Activated CD4-positive, alpha-beta T cell treated with anti-CD3 and anti-CD28 coated beads for 1 hour (primary cell): ENCODE measurements at places on chromosomes 13 and 19.

GRCh38 chr19:35818445-35818844, 5.8 kb upstream of the PRODH2 start:
- no peak for DNase-seq

DNA sequence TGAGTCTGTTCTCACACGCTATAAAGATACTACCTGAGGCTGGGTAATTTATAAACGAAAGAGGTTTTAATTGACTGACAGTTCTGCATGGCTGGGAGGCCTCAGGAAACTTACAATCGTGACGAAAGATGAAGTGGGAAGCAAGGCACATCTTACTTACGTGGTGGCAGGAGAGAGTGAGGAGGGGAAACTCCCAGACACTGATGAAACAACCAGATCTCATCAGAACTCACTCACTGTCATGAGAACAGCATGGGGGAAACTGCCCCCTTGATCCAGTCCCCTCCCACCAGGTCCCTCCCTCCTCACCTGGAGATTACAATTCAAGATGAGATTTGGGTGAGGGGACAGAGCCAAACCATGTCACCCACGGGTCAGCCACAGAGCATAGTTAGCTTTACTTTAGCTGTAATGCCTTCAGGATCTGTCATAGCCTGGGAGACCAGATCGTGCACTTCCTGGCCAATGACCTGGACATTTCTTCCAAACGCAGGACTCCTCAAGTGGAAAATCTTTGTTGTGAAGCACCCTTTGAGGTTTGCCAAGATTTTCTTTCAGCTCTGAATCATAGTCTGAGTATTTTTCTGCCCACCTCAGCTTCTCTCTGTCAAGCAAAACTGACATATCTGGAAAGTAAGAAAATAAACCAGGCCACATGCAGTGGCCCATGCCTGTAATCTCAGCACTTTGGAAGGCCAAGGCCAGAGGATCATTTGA, 25.2 kb upstream of the HIF3A start:
- DNase-seq = no peak

DNA sequence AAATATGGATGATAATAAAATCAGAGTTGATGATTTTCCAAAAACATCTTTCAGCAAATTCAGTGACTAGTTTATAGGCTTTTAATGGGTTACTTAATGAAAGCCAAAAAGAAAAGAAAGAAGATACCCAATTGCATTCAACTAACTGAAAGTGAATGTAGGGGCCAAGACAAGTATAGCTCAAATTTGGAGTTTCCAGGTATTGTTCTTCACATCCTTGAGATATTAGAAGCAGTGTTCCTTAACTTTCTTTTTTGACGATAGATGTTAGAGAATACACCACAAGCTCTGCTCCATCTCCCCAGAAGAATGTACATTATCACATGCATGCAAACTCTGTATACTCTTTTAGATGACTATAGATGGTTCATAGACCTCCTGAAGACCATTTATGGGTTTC, 43.6 kb downstream of the PDS5B start:
- no peak for DNase-seq

DNA sequence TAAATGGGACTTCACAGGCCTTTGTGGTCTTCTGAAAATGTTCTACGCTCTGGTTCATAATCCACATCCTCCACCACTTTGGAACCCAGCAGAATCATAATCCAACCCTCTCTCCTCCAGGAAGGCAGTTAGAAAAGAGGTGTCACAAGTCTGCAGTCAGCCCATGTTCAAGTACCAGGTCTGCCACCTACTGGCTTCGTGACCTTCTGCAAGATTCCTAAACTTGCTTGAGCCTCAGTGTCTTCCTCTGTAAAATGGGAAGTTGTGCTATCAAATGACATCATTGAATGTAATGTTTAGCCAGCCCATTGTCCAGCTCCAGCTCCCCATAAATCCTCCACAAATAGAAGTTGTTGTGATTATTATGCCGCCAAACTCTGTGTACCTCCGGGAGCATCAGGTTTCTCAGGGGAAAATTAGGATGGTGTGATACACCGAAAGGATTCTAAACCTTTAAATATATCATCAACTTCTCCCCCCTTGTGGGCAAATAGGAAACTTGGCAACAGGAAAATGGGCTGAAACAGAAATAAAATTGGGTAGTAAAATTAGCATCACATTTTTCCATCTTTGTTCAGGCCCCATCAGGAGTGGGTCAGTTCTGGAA, 109.7 kb downstream of the NUFIP1 start:
- no peak for DNase-seq

GRCh38 chr19:50803633-50804419, 13.6 kb downstream of the ACP4 start:
- no peak for DNase-seq

- DNase-seq = no peak
Measured at GRCh38 chr19:50434525-50434924, 1.8 kb downstream of the MYBPC2 start.

GRCh38 chr19:58279925-58280316, 1.2 kb downstream of the ZNF8 start:
- DNase-seq = no peak

DNA sequence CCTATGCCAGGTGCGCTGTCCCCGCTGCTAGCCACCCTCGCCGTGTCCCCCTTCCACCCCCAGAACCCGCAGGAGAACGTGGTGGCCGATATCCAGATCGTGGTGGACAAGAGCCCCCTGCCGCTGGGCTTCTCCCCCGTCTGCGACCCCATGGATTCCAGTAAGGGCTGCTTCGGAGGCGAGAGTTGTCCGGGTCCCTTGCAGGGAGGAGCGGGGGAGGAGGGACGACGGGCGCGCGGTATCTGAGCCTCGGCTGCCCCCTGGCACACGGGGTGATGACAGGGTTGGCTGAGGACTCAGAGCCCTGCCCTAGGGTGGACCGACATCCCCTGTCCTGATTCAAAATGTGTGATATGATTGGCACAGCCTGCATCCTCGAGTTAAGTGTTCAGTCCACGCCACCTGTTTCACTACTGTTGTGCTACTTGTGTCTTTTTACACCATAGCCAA, 653 bp downstream of the MVB12A start:
- no peak for DNase-seq

DNA sequence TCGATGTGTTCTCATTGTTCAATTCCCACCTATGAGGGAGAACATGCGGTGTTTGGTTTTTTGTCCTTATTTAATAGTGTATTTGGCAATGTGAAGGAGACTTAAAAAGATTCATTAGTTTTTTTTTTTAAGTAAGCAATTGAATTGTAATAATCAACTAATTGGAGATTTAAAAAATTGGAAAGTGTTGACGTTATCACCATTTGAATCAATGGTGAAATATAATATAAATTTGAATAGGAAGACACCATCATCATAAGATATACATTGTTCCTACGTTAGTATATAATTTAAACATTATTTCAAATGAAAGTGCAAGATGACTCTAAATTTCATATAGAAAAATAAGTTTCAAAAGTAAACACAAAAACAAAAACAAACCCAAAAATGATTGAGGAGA, 2858.1 kb upstream of the PCDH20 start:
- DNase-seq = no peak

- no peak for DNase-seq
Measured at GRCh38 chr19:10393137-10393536, 10.2 kb downstream of the CDC37 start.

DNA sequence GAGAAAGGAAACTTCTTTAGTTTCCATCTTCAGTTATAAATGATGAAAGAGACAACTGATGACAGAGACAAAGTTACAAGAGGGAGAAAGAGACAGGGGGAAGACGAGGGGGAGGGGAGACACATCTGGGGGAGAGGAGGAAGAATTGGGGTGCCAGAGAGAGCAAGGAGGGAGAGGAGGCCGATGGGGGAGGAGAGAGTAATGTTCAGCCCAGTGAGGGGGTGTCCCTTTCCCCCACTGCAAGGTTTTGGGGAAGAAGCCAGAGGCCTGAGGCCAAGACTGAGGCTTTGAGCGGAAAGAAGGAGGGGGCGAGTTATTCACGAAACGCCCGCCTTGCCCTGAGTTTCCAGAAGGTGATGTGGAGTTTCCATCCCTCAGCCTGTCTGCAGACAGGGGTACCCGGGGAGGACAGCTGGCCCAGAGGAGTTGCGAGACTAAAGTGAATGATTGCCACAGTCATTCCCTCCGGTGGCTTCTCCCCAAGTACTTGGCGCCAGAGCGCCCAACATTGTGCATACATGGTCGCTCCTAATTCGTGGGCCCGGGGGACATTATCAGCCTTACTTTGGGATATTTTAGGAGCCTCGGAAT, 558 bp upstream of the PPAN start:
- peak; percentile 72 for DNase-seq

DNA sequence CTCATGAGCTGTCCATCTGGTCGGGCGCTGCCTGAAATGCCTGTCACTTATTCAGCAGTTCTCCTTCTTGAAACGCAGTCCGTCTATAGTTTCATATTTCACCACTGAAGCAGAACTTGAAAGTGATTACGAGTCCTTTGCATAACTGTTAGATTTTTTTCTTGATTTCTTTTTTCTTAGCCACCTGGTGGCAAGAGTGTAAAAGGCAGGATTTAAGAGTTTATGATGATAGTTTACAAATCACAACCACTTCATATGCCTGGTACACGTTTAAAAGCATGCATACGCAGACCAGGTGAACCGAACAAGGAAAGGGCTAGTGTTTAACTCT, 45.8 kb downstream of the GGACT start:
- DNase-seq = no peak

DNA sequence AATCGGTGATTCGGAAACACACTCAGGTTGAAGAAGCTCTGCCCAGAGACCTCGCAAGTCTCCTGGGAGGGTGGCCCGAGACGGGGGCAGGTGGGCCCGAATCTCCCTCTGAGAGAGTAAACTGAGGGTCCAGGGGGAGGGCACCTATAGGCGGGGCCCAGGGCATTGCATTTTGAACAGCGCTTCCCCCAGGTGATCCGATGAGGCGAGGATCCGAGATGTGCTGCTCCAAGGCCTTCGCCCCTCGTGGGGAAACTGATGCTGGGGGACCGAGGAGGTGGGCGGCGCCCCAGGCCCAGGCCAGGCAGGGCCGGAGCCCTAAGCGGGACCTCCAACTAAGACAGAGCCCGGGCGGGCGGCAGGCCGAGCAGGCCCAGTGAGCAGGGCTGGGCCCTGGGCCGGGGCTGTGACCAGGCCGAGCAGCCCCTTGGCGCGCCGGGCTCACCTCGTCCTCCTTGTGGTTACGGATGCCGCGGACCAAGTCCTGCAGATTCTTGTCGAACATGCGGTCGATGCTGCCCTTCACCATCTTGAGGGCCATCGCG, 500 bp downstream of the AP3D1 start:
- DNase-seq = no peak

GRCh38 chr13:39490136-39490535, 112.9 kb downstream of the LHFPL6 start:
- DNase-seq = no peak

GRCh38 chr13:40494513-40494912, 171.9 kb downstream of the FOXO1 start:
- DNase-seq = no peak

GRCh38 chr13:31199527-31199848, 287 bp upstream of the B3GLCT start:
- no peak for DNase-seq

DNA sequence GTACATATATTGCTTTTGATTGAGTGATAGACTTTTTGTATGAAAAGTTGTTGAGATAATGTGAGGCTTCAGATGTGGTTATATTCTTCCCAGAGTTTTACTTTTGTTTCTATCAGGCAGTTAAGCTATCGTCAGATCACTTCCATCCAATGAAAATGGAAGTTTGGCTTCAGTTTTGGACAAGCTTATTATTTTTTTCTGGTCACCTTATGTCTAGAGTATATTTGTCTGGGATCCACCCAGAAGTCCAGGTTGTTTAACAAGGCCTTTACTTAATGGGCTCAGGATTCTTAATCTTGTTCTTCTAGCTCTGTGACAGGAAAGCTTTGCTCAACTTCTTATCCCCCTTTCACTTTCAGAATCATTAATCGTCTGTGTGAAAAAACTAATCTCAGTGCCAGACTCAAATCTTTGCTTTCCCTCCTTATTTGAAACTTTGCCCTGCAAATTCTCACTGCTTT, 150.9 kb downstream of the PDS5B start:
- no peak for DNase-seq

DNA sequence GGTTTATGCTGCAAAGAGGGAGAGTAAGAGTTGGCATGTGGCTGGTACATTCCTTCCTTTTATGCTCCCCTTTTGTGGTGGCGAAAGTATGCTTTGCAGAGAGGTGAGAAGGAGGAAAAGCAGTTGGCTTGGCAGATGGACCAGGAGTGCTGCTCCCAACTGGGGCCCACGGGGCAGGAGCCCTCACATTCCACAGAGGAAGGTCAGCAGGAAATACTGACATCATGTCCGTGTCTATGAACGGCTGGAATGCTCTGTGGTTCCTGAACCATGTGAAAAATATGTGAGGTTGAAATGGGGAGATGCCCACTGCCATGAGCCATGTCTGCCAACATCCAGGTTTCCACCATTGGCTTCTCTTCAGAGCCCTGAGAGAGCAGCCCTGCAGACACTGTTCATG, 33.3 kb upstream of the GAS6 start:
- DNase-seq = no peak

- no peak for DNase-seq
Measured at GRCh38 chr19:7840629-7841028, 10.6 kb downstream of the EVI5L start.

DNA sequence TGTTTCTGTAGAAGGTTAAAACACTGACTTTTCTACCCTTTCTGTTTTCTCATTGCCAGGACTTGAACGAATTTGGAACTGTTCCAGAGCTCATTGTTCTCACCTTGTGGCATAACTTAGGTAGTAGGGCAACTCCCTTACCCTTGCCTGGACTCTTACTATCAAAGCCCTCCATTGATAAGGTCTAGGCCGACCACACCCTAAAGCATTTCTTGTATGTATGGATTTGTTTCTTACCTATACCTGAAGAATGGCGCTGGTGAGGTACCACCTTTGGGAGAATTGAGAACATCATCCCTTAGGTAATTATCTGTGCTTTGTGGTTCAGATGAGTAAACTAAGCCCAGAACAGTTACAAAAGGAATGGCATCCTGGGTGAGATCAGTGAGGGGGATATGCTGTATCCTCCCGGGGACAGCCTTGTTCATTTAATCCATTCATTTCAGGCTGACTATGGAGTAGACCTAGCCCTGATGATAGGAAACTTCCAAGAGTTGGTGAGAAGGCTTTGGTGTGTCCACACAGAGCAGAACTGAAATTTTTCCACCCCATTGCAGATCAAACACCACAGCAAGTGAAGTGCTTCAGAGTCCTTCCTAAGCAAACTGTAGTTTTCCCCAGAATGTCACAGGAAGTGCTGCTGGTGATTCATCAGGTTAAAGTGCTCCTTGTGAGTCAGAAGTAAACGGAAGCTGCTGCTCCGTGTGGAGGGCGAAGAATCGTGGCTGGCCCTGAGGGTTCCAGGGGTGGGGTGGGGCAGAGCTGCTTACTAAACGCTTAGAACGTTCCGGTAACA, 113.0 kb downstream of the TEX26 start:
- peak; percentile 64 for DNase-seq
